ENCODE measurements at places on chromosomes 7 and 10.

DNA sequence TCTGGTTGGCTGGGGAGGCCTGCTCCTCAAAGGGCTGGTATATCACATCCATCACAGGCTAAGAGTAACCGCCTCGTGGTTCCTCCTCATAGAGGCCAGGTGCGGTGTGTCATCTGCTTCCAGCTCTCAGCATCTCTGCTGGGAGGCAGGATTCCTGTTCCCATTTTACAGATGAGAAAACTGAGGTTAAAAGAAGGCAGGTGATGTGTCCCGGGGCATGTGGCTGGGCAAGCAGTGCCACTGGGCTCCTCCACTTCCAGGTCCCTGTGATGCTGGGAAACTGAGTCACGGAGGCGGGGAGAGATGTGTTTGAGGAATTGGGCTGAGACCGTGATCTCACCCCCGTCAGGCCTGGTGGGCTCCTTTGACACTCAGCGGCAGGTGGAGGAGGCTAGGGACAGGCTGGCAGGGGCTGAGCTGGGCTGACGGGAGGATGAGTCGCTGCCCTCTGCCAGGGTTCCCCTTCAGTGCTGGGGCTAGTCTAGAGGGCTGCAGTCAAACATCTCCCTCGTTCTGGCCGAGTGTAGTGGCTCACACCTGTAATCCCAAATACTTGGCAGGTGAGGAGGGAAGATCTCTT is 9.4 kb downstream of the ARPC1B start:
- no peak for DNase-seq

DNA sequence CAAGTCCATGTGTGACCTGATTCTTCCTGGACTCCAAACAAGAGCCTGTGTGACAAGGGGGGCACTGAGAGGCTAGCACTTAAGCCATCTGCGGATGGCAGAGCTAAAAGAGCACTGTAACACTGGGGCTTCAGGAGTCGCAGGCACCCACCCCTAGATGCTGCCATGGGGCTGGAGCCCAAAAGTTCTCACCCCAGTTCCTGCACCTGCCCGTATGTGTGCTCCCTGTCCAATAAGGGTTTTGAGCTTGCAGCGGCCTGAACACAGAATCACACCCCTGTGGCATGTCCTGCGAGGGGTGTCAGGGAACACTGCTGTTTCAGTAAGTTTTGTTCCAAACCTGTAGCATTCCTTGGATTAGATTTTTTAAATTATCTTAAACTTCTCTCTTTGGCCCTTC is 53.2 kb upstream of the GPR37 start:
- DNase-seq = no peak

- no peak for DNase-seq
Measured at GRCh38 chr10:95245425-95246055, 45.3 kb downstream of the PDLIM1 start.

GRCh38 chr10:48805411-48805810 is 120.7 kb downstream of the WDFY4 start:
- DNase-seq = no peak

DNA sequence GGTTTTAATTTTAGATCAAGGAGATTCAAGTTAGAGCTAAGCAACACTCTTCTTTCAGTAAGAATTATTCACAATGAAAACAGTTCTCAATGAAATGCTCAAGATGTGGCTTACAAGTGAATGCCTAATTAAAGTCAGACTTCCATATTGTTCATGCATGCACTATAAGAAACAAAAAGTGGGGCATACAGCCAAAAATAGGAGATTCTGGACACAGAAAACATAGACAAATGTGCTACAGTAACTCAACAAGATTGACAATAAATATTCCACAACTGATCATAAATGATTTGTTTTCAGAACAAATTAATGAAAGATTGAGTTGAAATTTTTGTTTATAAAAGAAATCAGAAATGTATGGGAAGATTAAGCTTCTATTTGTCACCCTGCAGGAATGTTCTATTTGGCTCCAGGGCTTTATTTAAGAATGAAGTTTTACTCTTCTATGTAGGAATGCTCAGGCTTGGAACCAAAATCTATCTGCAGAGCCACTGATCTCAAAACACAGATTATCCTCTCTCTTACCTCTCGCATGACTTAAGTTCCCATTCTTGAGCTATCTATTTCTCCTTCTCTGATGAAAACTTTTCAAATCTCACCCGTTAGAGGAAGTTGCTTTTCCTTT is 89.0 kb upstream of the PIP4K2A start:
- no peak for DNase-seq

- DNase-seq = no peak
Measured at GRCh38 chr10:48468130-48468790, 136.6 kb downstream of the ARHGAP22 start.

- DNase-seq = no peak
Measured at GRCh38 chr10:112353046-112353445, 20.9 kb upstream of the ACSL5 start.
